Activated CD4-positive, alpha-beta memory T cell treated with anti-CD3 and anti-CD28 coated beads for 36 hours (primary cell): ENCODE measurements at places on chromosomes 2 and 18. TPM values are rescaled to one million over a fixed set of nuclear protein-coding genes. Genes with fewer than 3 reads are reported as not detected.

GRCh38 chr2:29563697-29564096 lies 357.7 kb downstream of the ALK start:
- DNase-seq = no peak

DNA sequence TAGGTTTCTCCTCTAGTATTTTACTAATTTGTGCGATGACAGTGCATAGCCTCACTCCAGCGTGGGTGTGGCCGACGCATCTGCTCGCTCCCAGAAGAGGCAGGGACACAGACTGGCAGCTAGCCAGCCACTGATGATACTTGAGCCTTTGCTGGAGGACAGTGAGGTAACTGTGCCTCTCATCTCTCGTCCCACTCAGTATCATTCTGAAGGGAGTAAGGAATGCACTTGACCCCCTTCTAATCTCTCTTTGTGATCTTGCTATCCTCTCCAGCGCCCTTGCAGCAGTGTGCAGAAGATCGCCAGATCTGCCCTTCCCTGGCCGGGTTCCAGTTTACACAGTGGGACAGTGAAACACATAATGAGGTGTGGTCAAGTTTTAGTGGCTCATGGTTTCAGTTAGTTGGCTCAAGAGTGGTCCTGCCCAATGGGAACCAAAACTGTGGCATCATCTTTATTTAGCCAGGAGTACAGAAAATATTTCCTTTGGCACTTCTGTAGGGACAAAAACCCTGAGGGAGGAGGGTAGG lies 17.5 kb downstream of the NCAPH start:
- DNase-seq = no peak

- peak; percentile 65 for DNase-seq
Measured at GRCh38 chr2:317501-318424, 29.9 kb upstream of the ALKAL2 start.

- DNase-seq = no peak
Measured at GRCh38 chr2:136796339-136796738, 31.0 kb downstream of the THSD7B start.

- no peak for DNase-seq
Measured at GRCh38 chr2:25420820-25421237, 79.1 kb upstream of the DNMT3A start.

GRCh38 chr2:55880416-55881143 lies 43.0 kb downstream of the EFEMP1 start:
- DNase-seq = no peak

DNA sequence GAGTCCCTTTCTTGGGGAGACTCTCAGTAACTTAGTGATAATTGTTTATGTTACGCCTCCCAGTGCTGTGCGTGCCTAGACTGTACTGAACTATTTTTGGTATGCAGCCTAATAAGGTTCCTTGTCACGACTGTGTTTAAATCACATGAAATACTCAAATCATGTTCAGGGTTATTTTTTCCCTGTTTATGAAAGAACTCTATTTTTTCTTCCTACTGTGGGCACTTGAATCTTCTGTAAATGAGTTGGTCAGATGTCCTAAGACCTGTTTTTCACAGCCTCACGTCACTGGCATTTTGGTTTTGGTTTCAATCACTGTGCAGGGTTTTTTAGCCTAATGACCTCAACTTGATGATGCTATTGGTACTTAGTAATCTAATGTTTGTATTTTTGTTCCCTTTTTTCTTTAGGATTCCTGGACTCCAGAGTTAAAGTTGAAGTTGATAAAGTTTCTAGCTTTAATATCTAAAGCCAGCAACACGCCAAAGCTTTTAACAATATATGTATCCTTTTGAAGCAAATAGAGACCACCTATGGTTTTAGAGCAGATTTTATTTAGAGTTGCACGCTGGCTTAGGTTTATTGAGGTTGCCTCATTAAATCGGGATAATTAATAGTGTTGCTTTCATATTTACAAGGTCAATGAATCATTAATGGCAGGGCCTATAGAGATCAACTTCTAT lies 24.0 kb downstream of the ARMC9 start:
- no peak for DNase-seq

- DNase-seq = no peak
Measured at GRCh38 chr2:68740400-68740914, 5.8 kb downstream of the ARHGAP25 start.

GRCh38 chr2:16071865-16072637 lies 131.7 kb downstream of the MYCN start:
- no peak for DNase-seq

- no peak for DNase-seq
Measured at GRCh38 chr18:26993568-26993967, 128.1 kb upstream of the AQP4 start.

DNA sequence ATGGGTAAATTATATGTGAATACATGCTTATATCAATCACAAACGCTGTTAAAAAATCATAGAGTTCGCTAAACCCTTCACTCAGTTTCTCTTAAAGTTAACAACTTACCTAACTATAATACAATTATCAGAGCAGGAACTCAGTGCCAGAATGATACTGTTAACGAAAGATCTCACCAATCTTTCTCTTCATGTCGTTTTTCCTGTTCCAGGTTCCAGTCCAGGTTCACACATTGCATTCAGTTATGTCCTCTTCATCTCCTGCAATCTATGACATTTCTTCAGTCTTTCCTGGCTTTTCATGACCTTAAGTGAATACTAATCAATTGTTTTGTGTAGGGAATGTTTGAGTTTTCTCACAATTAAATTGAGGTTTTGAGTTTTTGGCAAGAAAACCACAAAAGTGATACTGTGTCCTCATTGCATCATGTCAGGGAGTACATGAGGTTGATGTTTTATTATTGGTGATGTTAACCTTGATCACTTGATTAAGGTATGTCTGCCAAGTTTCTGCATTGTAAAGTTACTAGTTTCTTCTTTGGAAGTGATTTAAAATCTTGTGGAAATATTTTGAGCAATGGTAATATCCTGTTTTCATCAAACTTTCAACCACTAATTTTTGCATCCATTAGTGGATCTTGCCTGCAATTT lies 131.9 kb downstream of the ESCO1 start:
- DNase-seq = no peak

GRCh38 chr18:5122272-5122671 lies 74.8 kb downstream of the AKAIN1 start:
- no peak for DNase-seq

DNA sequence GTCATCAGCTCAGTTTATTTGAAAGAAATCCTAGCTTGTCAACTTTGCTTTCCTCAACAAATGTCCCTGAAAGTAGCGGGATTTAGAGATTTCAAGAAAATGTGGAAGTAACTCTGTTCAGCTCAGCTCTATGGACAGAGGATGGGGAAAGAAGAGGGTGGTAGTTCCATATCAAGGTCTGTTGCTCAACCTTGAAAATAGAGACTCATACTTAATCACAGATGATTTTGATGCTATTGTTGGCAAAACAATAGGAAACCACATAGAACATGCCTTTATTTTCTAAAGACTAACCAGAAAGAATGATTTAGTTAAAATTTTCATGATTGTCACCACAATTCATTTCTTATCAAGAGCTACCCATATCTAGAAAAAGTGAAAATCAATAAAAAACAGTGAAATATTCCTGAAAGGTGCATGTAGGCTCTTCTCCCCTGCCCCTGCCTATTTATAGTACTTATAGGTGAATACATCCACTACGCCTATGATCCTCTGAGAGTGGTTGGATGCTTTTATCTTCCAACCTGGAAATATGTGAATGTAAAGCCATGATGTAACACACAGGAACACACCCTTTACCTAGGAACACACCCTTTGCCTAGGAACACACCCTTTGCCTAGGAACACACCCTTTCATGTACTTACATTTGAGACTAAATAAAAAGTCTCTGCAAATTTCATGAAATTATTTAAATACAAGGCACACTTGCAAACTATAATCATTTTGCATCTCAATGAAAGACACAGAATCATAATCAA lies 65.8 kb downstream of the ETAA1 start:
- DNase-seq = no peak

- no peak for DNase-seq
Measured at GRCh38 chr2:37619959-37620300, 51.5 kb downstream of the CDC42EP3 start.

- no peak for DNase-seq
Measured at GRCh38 chr2:101827246-101827645, 129.7 kb downstream of the MAP4K4 start.

- no peak for DNase-seq
Measured at GRCh38 chr18:22026889-22027288, 142.5 kb upstream of the GATA6 start.

GRCh38 chr2:238097988-238098871 lies 1.9 kb upstream of the ESPNL start:
- peak; percentile 27 for DNase-seq

GRCh38 chr2:200742426-200742825 lies 69.3 kb upstream of the BZW1 start:
- DNase-seq = no peak

GRCh38 chr2:226057365-226057764 lies 657.9 kb downstream of the NYAP2 start:
- DNase-seq = no peak

- DNase-seq = no peak
Measured at GRCh38 chr2:45812011-45812500, 160.6 kb downstream of the PRKCE start.

DNA sequence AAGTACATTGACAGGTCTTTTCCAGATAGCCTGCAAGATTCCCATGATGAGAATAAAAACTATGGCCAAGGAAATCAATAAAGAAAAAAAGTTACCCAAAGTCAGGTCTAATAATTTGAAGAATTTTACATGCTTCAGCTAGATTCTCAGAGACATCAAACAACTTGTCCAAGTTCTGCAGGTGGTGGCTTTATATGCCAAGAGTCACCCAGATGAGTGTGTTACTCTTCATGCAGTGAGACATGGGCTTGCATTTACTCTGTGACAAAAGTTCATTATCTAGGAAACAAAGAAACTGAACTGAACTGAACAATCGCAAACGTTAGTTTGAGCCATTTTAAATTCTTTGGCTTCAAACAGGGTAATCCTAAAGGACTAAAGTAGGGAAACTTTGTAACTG lies 548.5 kb upstream of the SYT4 start:
- no peak for DNase-seq

DNA sequence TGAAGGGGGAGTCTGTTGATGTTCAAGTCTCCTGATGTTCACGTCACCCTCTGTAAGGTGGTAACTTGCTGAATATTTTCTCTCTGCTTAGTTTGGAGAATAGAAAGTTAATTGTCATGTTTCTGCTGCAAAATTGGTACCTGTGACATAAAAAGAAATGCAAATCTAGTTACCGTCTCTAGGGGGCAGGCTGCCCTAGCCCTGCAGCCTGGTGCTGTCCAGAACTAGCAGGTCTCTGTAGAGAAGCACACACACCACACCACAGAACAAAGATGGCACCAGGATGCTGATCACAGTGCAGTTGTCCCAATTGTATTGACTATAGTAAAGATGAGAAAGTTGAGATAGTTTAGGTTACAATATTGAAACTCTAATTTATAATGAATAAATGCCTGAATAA lies 47.0 kb downstream of the SLC9A4 start:
- peak; percentile 28 for DNase-seq

- DNase-seq = no peak
Measured at GRCh38 chr2:9441556-9441955, 18.1 kb downstream of the CPSF3 start.

GRCh38 chr2:108330979-108331378 lies 42.3 kb downstream of the SULT1C2 start:
- DNase-seq = no peak

GRCh38 chr2:229539628-229540027 lies 174.7 kb downstream of the DNER start:
- no peak for DNase-seq

- DNase-seq = no peak
Measured at GRCh38 chr2:237281836-237282306, 132.1 kb downstream of the COL6A3 start.

- DNase-seq = no peak
Measured at GRCh38 chr2:239165206-239165831, 235.5 kb downstream of the HDAC4 start.

DNA sequence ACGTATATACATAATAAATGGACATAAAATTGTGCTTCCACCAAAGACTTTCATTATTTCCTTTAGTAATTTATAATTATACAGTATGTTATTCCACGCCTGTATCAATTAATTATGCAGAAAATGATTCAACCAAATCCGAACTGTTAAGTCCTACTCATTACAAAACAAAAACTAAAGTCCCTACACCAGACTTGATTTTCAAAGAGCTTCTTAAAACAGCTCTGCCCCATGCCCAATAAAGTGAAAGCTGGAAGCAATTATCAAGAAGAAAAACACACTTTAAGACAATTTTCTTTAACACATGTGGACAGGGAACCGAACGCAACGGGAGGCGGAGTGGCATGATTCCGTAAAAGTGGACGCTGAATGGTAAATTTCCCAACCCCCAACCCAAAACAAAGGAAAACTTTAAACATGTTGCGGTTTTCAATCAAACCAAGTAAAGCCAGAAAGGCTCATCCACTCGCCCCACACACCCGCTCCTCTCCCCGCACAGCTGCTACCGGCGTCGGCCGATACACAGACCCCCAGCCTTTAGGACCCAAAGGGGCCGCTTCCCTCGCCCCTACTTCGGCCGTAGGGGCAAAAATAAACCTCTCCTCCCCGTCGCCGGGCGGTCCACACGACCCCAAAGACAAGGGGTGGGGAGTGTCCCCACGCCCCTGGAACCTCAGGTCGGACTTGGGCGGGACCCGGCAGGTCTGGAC lies 705 bp downstream of the YES1 start:
- DNase-seq = no peak

PRKRA gene
- 56.3 TPM for total RNA-seq

MAP3K19 gene
- total RNA-seq = not detected

ITGB1BP1 gene
- 142 TPM for total RNA-seq

SERPINB10 gene
- total RNA-seq = not detected

OSBPL6 gene
- total RNA-seq = 1.9 TPM

ANO7 gene
- 1.4 TPM for total RNA-seq

FNDC4 gene
- total RNA-seq = 0.22 TPM

MYCN gene
- 0.17 TPM for total RNA-seq

GLS gene
- 209 TPM for total RNA-seq

CDK5R2 gene
- not detected for total RNA-seq

ADRA2B gene
- total RNA-seq = 0.21 TPM

NEU2 gene
- total RNA-seq = not detected

ARHGAP28 gene
- total RNA-seq = not detected
